CD4-positive, alpha-beta T cell (primary cell): ENCODE measurements at places on chromosomes 16 and 17.
A peak's percentile ranks its signal among the peaks of the same experiment; 100 is the strongest.

GRCh38 chr16:88601313-88602036, 31.3 kb downstream of the ZC3H18 start:
- H3K4me3 ChIP-seq: no peak overlapping the region
- no peak for DNase-seq
- peaks cover 62% of the 10 kb centered on the region for H3K36me3 ChIP-seq
- H3K27me3 ChIP-seq: no peaks in the 10 kb centered on the region
- no peak overlapping the region for H3K27ac ChIP-seq

- no peaks in the 10 kb centered on the region for H3K27me3 ChIP-seq
- no peak overlapping the region for H3K27ac ChIP-seq
Measured at GRCh38 chr16:58035356-58036170, 10.0 kb downstream of the MMP15 start.

DNA sequence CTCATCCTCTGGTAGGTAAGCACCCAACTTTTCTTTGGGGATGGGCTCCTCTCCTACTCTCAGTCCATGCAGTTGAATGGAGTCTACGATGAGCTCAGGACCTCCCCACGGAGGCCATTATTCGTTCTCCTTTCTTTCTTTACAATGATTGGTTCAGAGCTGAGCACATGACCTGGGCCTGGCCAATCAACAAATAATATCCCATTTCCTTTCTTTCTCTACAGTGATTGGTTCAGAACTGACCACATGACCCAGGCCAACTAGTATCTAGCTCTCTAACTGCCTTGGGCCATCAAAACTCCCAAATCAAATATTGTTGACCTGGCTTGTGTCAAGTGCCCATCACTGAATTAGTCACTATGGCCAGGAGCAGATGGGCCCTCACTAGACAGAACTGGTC, 129.2 kb downstream of the USP31 start:
- no peak overlapping the region for H3K27ac ChIP-seq
- no peak for DNase-seq
- H3K4me3 ChIP-seq: no peak overlapping the region
- H3K27me3 ChIP-seq: peaks cover 5% of the 10 kb centered on the region

DNA sequence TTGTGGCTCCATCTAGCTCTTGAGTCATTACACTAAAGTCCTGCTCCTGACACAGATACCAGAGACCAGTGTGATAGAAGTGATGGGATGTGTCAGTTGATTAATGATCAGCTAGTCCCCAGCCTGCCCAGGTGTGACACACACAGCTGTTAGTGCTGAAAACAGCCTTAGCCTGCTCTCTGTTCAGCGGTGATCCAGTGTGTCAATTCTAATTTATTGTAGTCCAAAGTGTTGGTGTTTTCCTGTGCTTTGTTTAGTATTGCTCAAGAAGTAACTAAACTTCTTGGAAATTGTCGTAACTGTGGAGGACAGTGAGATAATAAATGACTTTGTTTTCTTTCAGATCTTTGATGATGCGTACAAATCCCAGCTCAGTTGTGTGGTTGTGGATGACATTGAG, 92.3 kb downstream of the WNT3 start:
- DNase-seq: no peak
- no peaks in the 10 kb centered on the region for H3K4me1 ChIP-seq
- peaks cover 37% of the 10 kb centered on the region for H3K36me3 ChIP-seq
- no peak overlapping the region for H3K4me3 ChIP-seq
- no peak overlapping the region for H3K27ac ChIP-seq
- H3K27me3 ChIP-seq: no peaks in the 10 kb centered on the region

GRCh38 chr17:17151962-17152361, 54.2 kb downstream of the PLD6 start:
- DNase-seq: no peak
- H3K4me3 ChIP-seq: no peak overlapping the region
- no peaks in the 10 kb centered on the region for H3K27me3 ChIP-seq
- H3K27ac ChIP-seq: no peak overlapping the region
- H3K36me3 ChIP-seq: peaks cover 82% of the 10 kb centered on the region
- H3K4me1 ChIP-seq: peaks cover 54% of the 10 kb centered on the region

DNA sequence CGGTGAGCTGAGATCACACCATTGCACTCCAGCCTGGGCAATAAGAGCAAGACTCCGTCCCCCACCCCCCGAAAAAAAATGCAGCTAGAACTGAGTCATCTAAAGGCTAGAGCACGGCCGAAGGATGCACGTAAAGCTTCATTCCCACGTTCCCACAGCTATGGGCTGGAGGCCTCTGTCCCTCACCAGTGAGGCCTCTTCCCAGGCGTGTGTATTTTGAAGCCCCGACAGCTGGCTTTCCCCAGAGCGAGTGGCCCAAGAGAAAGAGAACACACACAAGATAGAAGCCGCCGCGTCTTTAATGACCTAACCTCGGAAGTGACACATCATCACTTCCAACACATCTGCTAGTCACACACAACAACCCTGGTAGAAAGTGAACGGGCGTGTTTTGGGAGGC, 6.6 kb upstream of the KCTD5 start:
- no peak overlapping the region for H3K27ac ChIP-seq
- no peaks in the 10 kb centered on the region for H3K36me3 ChIP-seq

GRCh38 chr16:88914750-88915368, 48.4 kb upstream of the PABPN1L start:
- H3K36me3 ChIP-seq: no peaks in the 10 kb centered on the region
- H3K27me3 ChIP-seq: no peaks in the 10 kb centered on the region
- DNase-seq: no peak
- no peak overlapping the region for H3K27ac ChIP-seq
- H3K4me1 ChIP-seq: no peaks in the 10 kb centered on the region

DNA sequence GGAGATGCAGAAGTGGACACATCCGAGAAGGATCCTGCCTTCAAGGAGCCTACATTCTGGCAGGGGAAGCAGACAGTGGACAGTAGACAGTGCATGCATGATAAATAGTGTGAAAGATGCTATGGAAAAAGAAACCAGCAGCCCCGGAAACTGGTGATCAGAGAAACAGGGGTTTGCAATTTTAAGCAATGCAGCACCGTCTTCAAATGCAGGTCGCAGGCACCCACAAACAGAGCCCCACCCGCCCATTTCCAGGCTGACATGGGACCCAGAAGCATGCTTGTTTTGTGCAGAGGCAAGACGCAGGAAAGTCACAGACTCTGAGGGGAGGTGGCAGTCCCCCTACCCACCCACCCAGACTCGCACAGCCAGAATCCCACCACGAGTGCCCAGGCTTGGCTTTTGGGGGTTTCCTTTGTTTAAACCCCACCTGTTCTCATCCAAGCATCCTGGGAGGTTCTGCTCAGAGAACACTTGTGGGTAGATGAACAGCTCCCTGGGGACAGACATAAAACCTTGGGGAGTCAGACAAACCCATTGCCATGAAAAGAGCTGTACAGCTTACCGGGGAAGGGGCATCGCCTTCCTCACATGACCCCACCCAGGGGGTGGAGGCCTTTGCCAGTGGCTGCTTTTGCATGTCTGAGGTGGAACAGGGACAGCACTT, 114.3 kb downstream of the MGAT5B start:
- H3K27me3 ChIP-seq: no peaks in the 10 kb centered on the region
- H3K27ac ChIP-seq: peak overlapping the region; percentile 60
- no peak overlapping the region for H3K4me3 ChIP-seq
- H3K4me1 ChIP-seq: peaks cover 28% of the 10 kb centered on the region
- H3K36me3 ChIP-seq: no peaks in the 10 kb centered on the region

GRCh38 chr16:85028685-85029407, 1.3 kb downstream of the KIAA0513 start:
- H3K36me3 ChIP-seq: peaks cover 10% of the 10 kb centered on the region
- H3K4me1 ChIP-seq: peaks cover 35% of the 10 kb centered on the region
- H3K27me3 ChIP-seq: no peaks in the 10 kb centered on the region

GRCh38 chr16:67963662-67964321, 4.6 kb downstream of the SLC12A4 start:
- no peak for DNase-seq
- no peaks in the 10 kb centered on the region for H3K27me3 ChIP-seq
- H3K27ac ChIP-seq: no peak overlapping the region
- H3K36me3 ChIP-seq: peaks cover 14% of the 10 kb centered on the region

- no peaks in the 10 kb centered on the region for H3K27me3 ChIP-seq
- no peak overlapping the region for H3K4me3 ChIP-seq
- H3K4me1 ChIP-seq: peaks cover 56% of the 10 kb centered on the region
- H3K36me3 ChIP-seq: peaks cover 9% of the 10 kb centered on the region
Measured at GRCh38 chr17:17849845-17850373, 13.1 kb upstream of the SREBF1 start.

- no peak for DNase-seq
- no peak overlapping the region for H3K27ac ChIP-seq
- no peak overlapping the region for H3K4me3 ChIP-seq
- H3K36me3 ChIP-seq: peaks cover 35% of the 10 kb centered on the region
- H3K27me3 ChIP-seq: no peaks in the 10 kb centered on the region
Measured at GRCh38 chr16:69924777-69925191, 26.4 kb upstream of the CLEC18A start.

GRCh38 chr16:5918567-5919130, 821.1 kb upstream of the EEF2KMT start:
- no peak overlapping the region for H3K4me3 ChIP-seq
- no peak overlapping the region for H3K27ac ChIP-seq
- H3K4me1 ChIP-seq: no peaks in the 10 kb centered on the region
- no peaks in the 10 kb centered on the region for H3K36me3 ChIP-seq
- no peak for DNase-seq

DNA sequence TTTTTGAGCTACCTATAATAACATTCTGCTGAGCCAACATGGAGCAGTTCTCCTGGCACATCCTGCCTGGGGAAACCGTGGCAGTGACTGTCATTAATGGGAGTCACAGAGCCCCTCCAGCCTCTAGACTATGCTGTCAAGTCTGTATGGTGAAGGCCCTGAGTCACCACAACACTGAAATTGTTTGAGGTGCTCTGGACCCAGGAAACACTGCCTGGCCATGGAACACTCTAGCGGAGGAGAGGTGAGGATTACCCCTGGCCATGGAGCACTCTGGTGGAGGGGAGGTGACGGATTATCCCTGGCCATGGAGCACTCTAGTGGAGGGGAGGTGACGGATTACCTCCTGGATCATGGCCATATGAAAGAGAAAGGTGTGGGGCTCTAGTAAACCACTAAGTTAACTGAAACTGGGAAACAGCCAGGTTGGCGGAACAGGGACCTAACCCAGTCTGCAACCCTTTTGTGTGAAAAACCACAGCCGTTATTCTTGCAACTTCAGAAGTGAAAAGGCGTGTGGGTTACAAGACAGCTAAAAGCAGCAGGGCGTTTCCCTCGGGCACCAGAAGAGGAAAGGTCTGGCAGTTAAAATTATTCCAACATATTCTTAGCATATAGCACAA, 156.7 kb downstream of the KCNJ12 start:
- H3K4me3 ChIP-seq: no peak overlapping the region
- no peak for DNase-seq
- no peaks in the 10 kb centered on the region for H3K27me3 ChIP-seq
- no peak overlapping the region for H3K27ac ChIP-seq

DNA sequence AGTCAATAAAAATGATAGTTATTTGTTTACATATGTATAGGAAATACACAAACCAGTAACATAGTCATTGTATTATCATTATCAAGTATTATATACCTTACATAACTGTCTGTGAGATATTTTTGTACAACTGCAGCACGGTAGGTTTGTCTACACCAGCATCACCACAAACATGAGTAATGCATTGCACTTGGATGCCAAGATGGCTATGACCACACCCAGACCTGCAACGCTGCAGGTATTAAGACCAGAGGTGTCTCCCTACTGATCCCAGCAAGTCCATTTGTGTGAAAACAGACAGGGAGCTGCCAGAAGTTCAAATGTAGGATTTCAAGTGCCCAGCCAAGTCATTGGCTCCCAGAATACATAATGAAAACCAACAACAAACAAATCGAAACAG, 34.2 kb upstream of the NOS2 start:
- no peak overlapping the region for H3K4me3 ChIP-seq
- H3K36me3 ChIP-seq: no peaks in the 10 kb centered on the region
- no peak overlapping the region for H3K27ac ChIP-seq
- no peaks in the 10 kb centered on the region for H3K4me1 ChIP-seq
- no peak for DNase-seq
- H3K27me3 ChIP-seq: no peaks in the 10 kb centered on the region

- peak overlapping the region; percentile 84 for H3K4me3 ChIP-seq
- peak overlapping the region; percentile 98 for H3K27ac ChIP-seq
- H3K4me1 ChIP-seq: peaks cover 64% of the 10 kb centered on the region
Measured at GRCh38 chr17:58332778-58333735, 4.5 kb upstream of the TSPOAP1 start.

DNA sequence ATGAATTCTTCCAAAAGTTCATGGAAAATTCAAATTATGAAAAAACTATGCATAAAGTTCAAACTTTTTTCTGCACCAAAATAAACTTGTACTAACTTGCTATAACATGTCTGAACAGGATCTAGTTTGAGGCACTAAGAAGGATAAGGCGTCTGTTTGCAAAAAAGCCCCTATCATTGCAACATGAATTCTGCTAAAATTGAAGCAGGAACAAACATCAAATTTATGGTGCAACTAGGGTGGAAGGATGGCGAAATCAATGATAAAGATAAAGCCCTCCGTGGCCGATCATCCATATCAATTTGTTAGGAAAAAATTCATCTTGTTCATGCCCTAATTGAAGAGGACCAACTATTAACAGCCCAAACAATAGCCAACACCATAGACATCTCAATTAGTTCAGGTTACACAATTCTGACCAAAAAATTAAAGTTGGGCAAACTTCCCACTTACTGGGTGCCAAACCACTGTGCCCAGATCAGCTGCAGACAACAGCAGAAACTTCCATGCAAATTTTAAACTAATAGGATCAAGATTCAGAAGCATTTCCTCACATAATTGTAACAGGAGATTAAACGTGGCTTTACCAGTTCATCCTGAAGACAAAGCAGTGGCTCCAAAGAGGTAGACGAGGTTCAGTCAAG, 12.9 kb downstream of the IL21R start:
- peaks cover 21% of the 10 kb centered on the region for H3K36me3 ChIP-seq
- H3K4me3 ChIP-seq: no peak overlapping the region
- no peak overlapping the region for H3K27ac ChIP-seq
- DNase-seq: no peak
- peaks cover 3% of the 10 kb centered on the region for H3K4me1 ChIP-seq

- H3K27ac ChIP-seq: no peak overlapping the region
- DNase-seq: no peak
- no peaks in the 10 kb centered on the region for H3K4me1 ChIP-seq
- H3K36me3 ChIP-seq: no peaks in the 10 kb centered on the region
Measured at GRCh38 chr16:76885776-76886537, 305.0 kb upstream of the MON1B start.

- H3K27ac ChIP-seq: no peak overlapping the region
- no peak overlapping the region for H3K4me3 ChIP-seq
- no peaks in the 10 kb centered on the region for H3K4me1 ChIP-seq
- no peaks in the 10 kb centered on the region for H3K36me3 ChIP-seq
- H3K27me3 ChIP-seq: peaks cover 7% of the 10 kb centered on the region
Measured at GRCh38 chr17:15096511-15096910, 168.6 kb downstream of the PMP22 start.

GRCh38 chr16:19291475-19291874, 5.9 kb downstream of the CLEC19A start:
- no peaks in the 10 kb centered on the region for H3K36me3 ChIP-seq
- no peak for DNase-seq
- H3K27me3 ChIP-seq: peaks cover 2% of the 10 kb centered on the region

- no peak for DNase-seq
- H3K27ac ChIP-seq: no peak overlapping the region
- no peak overlapping the region for H3K4me3 ChIP-seq
Measured at GRCh38 chr16:13928646-13929045, 8.7 kb downstream of the ERCC4 start.
